IMR-90 (cell line): ENCODE measurements at places on chromosomes 2 and 18. TPM values are rescaled to one million over a fixed set of nuclear protein-coding genes. Genes with fewer than 3 reads are reported as not detected.
A peak's percentile ranks its signal among the peaks of the same experiment; 100 is the strongest.

GRCh38 chr18:48789259-48789812 is 161.4 kb downstream of the SMAD7 start:
- H3K27ac ChIP-seq: no peak overlapping the region
- no peaks in the 10 kb centered on the region for H3K27me3 ChIP-seq
- peaks cover 5% of the 10 kb centered on the region for H3K4me1 ChIP-seq
- H3K36me3 ChIP-seq: peaks cover 43% of the 10 kb centered on the region
- no peak overlapping the region for H3K4me3 ChIP-seq

DNA sequence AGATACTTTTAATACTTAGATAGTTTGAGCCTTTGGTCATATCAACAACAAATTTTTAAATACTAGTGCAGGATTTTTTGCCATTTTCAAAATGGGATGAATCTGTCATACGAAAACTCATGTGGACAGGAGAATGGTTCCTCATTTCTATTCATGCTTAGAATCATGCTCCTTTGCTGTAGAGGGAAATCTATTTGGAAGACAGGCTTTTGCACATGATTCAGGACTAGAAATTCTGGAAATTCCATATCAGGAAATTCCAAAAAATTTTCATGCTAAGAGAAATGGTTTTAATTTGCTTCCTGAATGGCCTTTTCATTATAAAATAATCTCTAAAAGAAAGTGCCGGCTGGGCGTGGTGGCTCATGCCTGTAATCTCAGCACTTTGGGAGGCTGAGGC is 39.3 kb downstream of the MOGAT1 start:
- no peaks in the 10 kb centered on the region for H3K36me3 ChIP-seq
- no peak overlapping the region for H3K27ac ChIP-seq
- no peak overlapping the region for H3K4me3 ChIP-seq
- peaks cover 8% of the 10 kb centered on the region for H3K4me1 ChIP-seq
- H3K27me3 ChIP-seq: no peaks in the 10 kb centered on the region

DNA sequence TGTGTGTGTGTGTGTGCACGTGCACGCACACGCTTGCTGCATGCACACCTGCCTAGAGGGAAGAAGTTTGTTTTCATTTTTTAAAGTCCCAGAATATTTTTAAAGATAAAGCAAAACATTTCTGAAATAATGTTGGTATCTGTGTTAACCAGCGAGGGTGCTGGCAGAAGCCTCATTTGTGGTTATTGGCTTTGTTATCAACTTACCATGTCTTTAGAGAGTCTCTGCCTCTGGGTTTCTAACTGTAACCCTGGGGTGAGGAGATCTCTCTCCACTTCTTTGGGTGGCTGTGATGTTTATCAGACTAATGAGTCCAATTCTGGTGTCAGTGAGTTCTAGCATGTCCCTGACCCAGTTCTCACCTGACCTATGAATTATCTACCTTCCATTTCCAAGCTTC is 927.6 kb upstream of the FANCL start:
- H3K4me1 ChIP-seq: no peaks in the 10 kb centered on the region
- no peak overlapping the region for H3K27ac ChIP-seq
- H3K27me3 ChIP-seq: no peaks in the 10 kb centered on the region
- H3K4me3 ChIP-seq: no peak overlapping the region

- H3K36me3 ChIP-seq: no peaks in the 10 kb centered on the region
- H3K4me3 ChIP-seq: no peak overlapping the region
- H3K27ac ChIP-seq: no peak overlapping the region
- DNase-seq: peak; percentile 40
- H3K4me1 ChIP-seq: no peaks in the 10 kb centered on the region; the same call in 1 of the 2 replicates
Measured at GRCh38 chr2:207403141-207403540, 126.6 kb upstream of the CREB1 start.

DNA sequence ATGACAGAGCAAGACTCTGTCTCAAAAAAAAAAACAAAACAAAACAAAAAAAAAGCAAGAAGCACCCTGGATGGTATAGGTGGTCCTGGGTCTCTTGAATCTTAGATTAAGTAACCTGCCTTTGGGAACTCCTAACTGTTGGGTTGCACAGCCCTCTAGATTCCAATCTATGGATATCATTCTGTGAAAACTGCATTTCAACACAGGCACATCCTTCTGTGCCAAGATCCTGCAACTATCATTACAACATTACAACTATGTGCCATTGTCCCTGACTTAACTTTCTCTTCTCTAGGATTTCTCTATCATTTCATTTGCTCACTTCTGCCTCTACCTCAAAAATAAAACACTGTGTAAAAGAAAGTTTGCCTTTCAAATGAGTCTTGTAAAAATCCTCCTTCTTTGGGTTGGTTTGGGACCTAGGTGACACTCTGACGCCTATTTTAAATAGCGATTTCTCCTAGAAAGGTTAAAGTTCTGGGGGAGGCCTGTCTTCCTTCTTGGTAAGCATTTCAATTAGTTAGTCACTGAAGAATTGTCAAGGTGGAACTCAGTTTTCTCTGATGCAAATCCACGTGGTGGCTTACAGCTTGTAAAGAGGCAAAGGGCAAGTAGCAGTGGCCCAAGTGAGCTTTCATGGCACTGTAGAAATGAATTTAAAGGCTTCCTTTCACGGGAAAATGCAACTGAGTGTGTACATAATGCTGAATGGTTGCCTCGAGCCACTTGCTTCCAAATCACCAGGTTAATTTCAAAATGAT is 9.2 kb downstream of the LGALSL start:
- H3K27ac ChIP-seq: no peak overlapping the region
- peaks cover 17% of the 10 kb centered on the region for H3K27me3 ChIP-seq
- no peaks in the 10 kb centered on the region; the same call in 1 of the 2 replicates for H3K4me1 ChIP-seq
- H3K36me3 ChIP-seq: no peaks in the 10 kb centered on the region

- no peaks in the 10 kb centered on the region for H3K27me3 ChIP-seq
- peaks cover 50% of the 10 kb centered on the region for H3K36me3 ChIP-seq
- no peak for DNase-seq
- no peak overlapping the region for H3K4me3 ChIP-seq
- peaks cover 5% of the 10 kb centered on the region for H3K4me1 ChIP-seq
Measured at GRCh38 chr2:159175182-159175581, 111.3 kb downstream of the WDSUB1 start.

- H3K4me3 ChIP-seq: no peak overlapping the region
- no peaks in the 10 kb centered on the region for H3K36me3 ChIP-seq
- H3K4me1 ChIP-seq: no peaks in the 10 kb centered on the region
- H3K27me3 ChIP-seq: 0 out of 2 replicates have a peak, but pooled peaks cover 2% of the 10 kb centered on the region
- DNase-seq: no peak
- no peak overlapping the region for H3K27ac ChIP-seq
Measured at GRCh38 chr2:29495536-29496060, 380.4 kb downstream of the CLIP4 start.

GRCh38 chr2:239274391-239275043 is 126.3 kb downstream of the HDAC4 start:
- H3K36me3 ChIP-seq: no peaks in the 10 kb centered on the region
- peak overlapping the region; percentile 81 for H3K27ac ChIP-seq
- H3K4me3 ChIP-seq: no peak overlapping the region
- DNase-seq: peak; percentile 70
- peaks cover 47% of the 10 kb centered on the region for H3K4me1 ChIP-seq

GRCh38 chr2:134202371-134202770 is 51.5 kb upstream of the MGAT5 start:
- H3K4me1 ChIP-seq: peaks cover 26% of the 10 kb centered on the region
- no peak for DNase-seq
- H3K27me3 ChIP-seq: no peaks in the 10 kb centered on the region
- H3K27ac ChIP-seq: no peak overlapping the region
- no peak overlapping the region for H3K4me3 ChIP-seq
- no peaks in the 10 kb centered on the region for H3K36me3 ChIP-seq

DNA sequence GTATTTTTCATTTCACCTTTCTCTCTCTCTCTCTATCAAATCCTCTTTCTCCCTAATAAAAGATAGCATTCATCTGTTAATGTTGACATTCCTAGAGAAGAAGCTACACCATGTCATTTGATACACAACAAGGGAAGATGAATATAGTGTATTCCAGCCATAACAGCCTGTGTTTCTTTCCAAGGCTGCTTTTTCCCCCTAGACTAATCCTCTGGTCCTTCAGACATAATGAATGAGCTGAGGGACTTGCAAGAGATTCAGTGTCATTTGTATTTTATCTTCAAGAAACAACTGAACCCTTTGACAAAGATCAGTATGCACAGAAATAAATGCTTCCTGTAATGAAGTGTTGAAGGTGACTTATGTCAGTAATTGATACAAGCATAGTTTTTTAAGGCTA is 284.0 kb upstream of the NXPH2 start:
- no peak overlapping the region for H3K4me3 ChIP-seq
- no peak overlapping the region for H3K27ac ChIP-seq
- no peaks in the 10 kb centered on the region for H3K27me3 ChIP-seq
- no peaks in the 10 kb centered on the region for H3K4me1 ChIP-seq
- DNase-seq: no peak
- H3K36me3 ChIP-seq: no peaks in the 10 kb centered on the region

DNA sequence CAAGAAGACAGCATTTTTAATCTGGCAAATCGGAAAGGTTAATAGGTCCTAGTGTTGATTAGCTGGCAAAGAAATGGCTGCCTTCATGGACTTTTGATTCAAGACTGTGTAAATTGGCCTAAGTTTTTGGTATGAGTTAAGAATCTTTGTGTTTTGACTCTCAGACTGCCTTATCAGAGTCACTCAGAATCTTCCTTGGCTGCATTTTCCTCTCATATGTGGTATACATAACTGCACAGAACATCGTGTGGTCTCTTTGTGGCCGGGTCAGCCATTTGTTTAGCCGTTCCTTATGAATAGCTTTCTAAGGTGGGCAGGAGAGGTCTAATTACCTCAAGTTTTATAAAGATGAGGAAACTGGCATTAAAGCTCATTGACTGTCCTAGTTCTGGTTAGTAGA is 30.1 kb downstream of the CAB39 start:
- peaks cover 8% of the 10 kb centered on the region for H3K4me1 ChIP-seq
- H3K4me3 ChIP-seq: no peak overlapping the region
- H3K27me3 ChIP-seq: no peaks in the 10 kb centered on the region

The ASIC4 gene
- not detected in 2 replicates for total RNA-seq

The C1QL2 gene
- not detected in 2 replicates for total RNA-seq

The VIT gene
- under 0.01 TPM in 1 of 2 replicates, not detected in the other for total RNA-seq

The DSG1 gene
- total RNA-seq: not detected in 2 replicates

The C2orf15 gene
- total RNA-seq: under 0.01 TPM in 1 of 2 replicates, not detected in the other

The IL1RN gene
- not detected in 2 replicates for total RNA-seq
